ENCODE measurements at places on chromosomes 2 and 18.

GRCh38 chr2:160278879-160279177 is 78.8 kb upstream of the ITGB6 start:
- DNase-seq, result no peak

DNA sequence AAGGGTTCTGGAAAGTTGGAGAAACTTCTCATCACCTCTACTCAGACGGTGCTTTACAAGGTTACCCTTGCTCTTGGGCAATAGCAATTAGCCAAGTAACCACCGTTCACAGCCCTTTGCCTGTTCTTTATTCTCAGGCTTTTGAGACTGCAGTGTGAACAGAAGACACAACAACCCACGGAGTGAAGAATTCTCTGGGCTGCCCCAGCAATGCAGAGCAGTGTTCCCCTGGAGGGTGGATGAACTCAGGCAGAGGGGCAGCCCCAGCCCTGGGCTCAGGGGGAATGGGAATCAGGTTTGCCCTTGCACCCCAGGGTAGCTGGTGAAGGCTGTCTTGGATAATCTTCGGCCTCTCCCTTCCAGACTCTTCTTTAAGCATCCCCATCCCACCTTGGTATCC is 69.1 kb downstream of the MCFD2 start:
- DNase-seq, result no peak

- no peak for DNase-seq
Observed at GRCh38 chr2:36731941-36732672, 35.6 kb downstream of the VIT start.

DNA sequence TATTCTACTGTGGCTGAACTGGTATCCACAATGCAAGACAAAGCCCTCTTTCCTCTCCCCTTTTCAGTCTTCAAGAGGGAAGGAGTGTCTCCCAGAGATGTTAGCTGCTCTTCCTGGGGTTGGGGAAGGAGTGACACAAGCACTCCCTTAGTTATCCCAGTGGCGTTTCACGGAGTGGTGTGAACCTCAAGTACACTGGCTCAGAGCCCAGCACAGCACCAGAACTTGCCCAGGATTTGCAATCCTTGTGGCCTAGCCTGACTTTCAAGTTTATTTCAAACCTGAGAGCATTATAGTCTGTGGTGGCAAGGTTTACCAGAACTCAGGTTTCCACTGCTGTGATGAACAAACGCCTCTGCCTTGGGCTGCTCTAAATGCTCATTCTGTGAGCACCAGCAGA is 162.5 kb downstream of the CCDC102B start:
- no peak for DNase-seq

- no peak for DNase-seq
Observed at GRCh38 chr18:63924551-63924950, 16.8 kb downstream of the SERPINB10 start.

DNA sequence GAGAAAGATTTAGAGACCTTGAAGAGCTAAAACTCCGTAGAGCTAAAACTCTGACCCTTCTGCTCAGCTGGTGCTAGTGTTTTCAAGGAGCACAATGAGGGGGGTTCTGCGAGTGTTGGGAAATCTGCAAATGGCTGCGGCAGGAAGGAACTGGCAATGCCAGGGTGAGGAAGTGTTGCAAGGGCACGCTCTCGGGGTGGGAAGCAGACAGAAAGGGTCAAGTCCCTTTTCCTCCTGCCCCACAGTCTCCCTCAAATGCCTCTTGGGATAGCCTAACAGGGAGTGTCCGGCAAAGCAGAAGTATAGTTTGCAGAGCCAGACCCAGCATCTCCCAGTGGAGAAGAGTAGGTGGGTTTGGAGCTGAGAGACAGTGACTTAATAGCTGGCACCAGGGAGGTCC is 60.5 kb downstream of the NCAPH start:
- DNase-seq, result no peak

DNA sequence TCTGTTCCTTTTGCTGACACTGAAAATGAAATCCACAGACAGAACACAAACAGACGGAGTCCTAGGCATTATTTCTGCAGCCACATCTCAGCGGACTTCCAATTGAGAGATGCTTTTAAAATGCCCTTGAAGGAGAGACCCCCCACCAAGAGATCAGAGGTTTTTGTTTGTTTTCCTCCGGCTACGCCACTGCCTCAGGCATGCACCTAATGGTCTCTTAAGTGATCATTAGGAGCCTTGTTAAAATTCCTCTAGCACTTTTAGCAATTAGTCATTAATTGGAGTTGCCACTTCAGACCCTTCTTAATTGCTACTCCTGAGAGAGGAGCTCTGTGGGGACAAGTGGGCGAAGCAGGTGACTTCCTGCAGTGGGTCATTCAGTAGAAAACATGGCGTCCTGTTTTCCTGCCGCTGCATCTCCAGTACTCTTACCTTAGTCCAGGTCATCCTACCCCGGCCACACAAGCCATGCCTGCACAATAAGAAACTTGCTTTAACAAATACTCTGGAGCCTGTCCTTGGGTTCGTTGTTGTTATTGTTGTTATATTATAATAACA is 257.7 kb upstream of the CHAC2 start:
- no peak for DNase-seq

- no peak for DNase-seq
Observed at GRCh38 chr2:223644136-223644535, 42.0 kb upstream of the SCG2 start.

DNA sequence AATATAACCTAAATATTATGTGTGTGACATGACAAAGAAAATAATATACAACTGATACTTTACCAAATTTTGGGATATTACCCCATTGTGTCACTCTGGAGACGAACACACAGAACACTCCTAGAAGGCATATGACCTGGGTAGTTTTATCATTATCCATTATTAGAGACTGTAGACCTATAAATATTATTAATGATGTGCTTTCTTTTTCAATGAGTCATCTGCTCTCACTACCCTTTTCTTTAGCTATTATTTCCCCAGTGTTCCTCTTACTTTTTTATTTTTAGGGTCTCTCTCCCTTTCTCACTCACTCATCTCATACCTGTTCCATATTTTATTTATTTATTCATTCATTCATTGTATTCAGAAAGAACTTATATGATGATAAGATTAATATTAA is 143.3 kb upstream of the ITGA4 start:
- DNase-seq, result no peak

DNA sequence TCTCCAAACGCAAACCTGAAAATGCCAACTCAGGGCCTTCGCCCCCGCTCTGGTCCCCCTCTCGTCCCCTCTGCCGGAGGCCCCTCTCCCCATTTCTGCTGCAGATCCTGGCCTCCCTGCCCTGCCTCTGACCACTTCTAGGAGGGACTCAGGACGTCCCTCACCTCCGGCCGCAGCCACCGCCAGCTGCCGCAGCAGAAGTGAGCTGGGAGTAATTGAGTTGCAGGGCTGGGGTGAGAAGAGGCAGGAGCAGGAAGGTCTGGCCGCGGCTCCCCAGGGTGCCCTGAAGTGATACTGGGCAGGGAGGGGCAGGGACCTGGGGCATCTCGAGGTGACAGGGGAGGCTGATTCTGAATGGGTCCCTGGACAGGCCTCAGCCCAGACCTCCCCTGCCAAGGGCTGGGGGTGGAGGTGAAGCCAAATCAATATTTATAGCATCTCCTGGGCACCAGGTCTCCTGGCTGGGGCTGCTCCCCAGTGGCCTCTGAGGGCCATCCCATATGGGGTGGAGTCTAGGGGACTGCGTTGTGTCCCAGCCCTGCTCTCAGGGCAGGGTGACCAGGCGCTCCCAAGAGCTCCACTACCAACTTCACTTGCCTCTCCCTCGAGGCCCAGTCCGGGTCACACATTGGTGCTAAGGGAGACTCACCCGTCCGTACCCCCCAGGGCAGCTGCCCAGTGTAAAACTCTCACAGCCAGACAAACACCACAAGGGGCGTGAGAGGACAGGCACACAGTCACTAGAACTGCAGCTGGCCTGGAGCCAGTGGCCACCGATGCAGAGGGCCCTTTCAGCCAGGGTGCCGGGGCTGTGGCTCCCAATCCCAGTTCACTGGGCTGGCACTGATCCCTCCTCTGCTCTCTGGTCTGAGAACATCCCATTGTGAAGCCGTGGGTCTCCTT is 33.0 kb downstream of the KCNIP3 start:
- no peak for DNase-seq

DNA sequence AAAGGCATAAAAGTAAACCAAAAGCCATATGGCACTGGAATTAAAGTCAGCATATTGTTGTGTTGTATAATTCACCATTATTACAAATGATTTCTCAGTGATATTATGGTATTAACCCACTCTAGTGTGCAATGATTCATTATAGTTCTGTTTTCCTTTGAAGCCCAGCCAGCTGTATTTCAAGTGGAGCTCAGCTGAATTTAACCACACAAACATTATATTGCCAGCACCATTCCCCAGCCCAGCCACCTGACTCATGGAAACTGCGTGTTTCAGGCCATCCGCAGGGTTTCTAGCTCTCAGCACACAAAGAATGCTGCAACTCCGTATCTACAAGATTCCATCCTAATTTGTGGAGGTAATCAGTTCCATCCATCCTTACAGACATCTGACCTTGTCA is 166.8 kb upstream of the CHAC2 start:
- DNase-seq, result no peak

GRCh38 chr2:144431392-144431783 is 88.5 kb downstream of the ZEB2 start:
- DNase-seq, result no peak

DNA sequence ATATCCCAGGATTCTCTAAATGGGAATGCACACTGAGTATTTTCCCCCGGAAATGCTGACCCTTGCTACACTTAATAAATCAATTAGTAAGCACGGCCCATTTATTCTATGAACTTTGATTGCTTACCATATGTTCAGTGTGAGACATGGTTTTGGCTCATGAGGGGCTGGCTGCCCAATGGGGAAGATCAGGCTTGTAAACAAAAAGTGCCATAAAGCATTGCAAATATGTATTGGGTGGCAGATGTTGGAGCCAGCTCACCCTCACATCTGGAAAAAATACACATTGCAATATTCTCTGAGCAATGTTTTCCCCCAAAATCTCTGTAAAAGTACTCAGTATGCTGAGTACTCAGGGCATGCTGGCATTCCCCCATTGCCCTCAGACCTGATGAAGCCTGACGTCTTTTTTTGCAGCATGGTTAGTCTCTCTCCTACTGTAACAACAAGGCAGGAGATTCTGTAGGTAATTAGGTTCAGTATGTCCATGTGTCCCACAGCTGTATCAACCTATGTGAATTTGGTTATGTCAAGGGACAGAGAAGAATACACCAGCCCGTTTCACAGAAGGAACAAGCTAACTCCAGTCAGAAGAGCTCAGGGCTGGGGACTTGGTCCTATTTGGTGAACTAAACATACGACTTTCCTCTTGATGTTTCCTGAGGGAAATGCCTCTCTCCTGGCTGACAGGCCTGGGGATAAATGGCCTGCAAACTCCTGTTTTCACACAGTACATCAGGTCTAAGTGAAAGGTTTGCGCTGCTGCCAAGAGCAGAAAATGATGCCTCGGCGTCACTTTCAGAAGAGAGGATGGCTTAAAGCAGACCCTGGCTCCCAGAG is 202.4 kb downstream of the INSIG2 start:
- DNase-seq, result no peak

- DNase-seq, result no peak
Observed at GRCh38 chr2:111055735-111056134, 65.0 kb upstream of the BCL2L11 start.

All from activated CD8-positive, alpha-beta memory T cell treated with anti-CD3 and anti-CD28 coated beads for 48 hours (primary cell).